ENCODE measurements at places on chromosomes 2 and 18. TPM values are rescaled to one million over a fixed set of nuclear protein-coding genes. Genes with fewer than 3 reads are reported as not detected.

- no peaks in the 10 kb centered on the region for H3K36me3 ChIP-seq
- no peak for DNase-seq
- no peaks in the 10 kb centered on the region for H3K4me1 ChIP-seq
- no peak overlapping the region for H3K27ac ChIP-seq
- no peaks in the 10 kb centered on the region for H3K27me3 ChIP-seq
These were observed 621.3 kb downstream of the XIRP2 start for GRCh38 chr2:167509586-167509985.

- no peaks in the 10 kb centered on the region for H3K4me1 ChIP-seq
- H3K27me3 ChIP-seq = no peaks in the 10 kb centered on the region
- H3K36me3 ChIP-seq = no peaks in the 10 kb centered on the region
- no peak overlapping the region for H3K27ac ChIP-seq
- no peak overlapping the region for H3K4me3 ChIP-seq
These were observed 104.2 kb upstream of the RND3 start for GRCh38 chr2:150591496-150592285.

DNA sequence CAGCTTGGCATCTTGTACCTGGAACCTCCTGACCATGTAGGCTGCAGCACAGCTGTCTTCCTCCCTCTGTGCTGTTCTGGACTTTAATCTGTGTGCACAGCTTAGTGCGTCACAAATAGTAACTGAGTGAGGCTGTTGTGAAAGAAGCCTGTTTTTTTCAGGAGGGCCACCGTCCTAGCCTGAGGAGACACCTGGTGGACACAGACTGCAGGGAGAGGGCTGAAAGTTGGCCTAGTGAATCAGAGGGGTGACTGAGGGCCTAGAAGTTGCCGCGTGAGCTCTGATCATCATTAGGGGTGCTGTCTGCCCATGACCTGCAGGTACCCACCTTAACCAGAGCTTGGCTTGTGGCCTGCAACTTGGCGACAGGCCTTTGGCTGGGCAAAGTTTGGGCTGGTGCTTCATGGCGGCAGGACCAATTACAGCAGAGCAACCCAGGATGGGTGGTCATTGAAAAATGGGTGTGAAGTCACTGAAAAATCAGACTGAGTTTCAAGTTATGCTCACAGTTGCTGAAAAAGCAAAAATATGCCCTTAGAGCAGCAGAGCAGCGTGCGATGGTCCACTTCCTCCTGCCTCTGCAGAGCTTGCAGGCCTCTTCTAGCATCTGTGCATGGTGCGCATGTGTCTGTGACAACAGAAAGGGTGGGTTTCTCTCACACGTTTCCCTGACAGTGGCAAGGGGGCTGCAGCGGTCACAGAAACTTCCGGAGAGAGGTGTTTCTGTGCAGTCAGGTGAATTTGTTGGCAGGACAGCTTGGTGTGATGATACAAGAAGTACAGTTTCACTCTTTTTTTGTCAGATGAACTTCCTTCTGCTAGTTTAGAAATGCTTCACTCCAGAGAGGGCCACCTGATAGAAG, 9.6 kb downstream of the GDF7 start:
- H3K27me3 ChIP-seq = peaks cover 10% of the 10 kb centered on the region
- no peak overlapping the region for H3K27ac ChIP-seq
- DNase-seq = no peak
- no peaks in the 10 kb centered on the region for H3K4me1 ChIP-seq
- H3K4me3 ChIP-seq = no peak overlapping the region

DNA sequence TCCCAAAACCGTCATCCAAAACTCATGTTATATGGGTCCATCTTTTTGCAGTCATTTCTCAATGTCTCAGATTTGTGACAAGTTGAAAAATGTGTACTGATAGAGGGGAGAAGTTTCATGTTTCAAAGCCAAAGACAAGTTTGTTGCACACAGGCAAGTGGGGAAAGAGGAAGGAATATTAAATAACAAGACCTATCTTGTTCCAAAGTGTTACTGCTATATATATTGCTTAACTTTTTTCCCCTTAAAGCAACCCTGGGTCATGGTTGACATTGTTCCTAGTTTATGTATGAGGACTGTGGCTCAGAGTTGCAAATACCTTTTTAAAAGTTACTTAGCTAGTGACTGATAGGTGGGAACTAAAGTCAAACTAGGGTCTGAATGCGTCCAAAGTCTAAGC, 1.7 kb downstream of the ITGA4 start:
- peaks cover 37% of the 10 kb centered on the region for H3K36me3 ChIP-seq
- peaks cover 61% of the 10 kb centered on the region for H3K4me1 ChIP-seq
- no peaks in the 10 kb centered on the region for H3K27me3 ChIP-seq
- peak overlapping the region; percentile 93 for H3K27ac ChIP-seq

- no peak for DNase-seq
- H3K27ac ChIP-seq = no peak overlapping the region
- H3K27me3 ChIP-seq = peaks cover 8% of the 10 kb centered on the region
- no peaks in the 10 kb centered on the region for H3K4me1 ChIP-seq
- no peaks in the 10 kb centered on the region for H3K36me3 ChIP-seq
These were observed 9.5 kb downstream of the SDC1 start for GRCh38 chr2:20215183-20216040.

DNA sequence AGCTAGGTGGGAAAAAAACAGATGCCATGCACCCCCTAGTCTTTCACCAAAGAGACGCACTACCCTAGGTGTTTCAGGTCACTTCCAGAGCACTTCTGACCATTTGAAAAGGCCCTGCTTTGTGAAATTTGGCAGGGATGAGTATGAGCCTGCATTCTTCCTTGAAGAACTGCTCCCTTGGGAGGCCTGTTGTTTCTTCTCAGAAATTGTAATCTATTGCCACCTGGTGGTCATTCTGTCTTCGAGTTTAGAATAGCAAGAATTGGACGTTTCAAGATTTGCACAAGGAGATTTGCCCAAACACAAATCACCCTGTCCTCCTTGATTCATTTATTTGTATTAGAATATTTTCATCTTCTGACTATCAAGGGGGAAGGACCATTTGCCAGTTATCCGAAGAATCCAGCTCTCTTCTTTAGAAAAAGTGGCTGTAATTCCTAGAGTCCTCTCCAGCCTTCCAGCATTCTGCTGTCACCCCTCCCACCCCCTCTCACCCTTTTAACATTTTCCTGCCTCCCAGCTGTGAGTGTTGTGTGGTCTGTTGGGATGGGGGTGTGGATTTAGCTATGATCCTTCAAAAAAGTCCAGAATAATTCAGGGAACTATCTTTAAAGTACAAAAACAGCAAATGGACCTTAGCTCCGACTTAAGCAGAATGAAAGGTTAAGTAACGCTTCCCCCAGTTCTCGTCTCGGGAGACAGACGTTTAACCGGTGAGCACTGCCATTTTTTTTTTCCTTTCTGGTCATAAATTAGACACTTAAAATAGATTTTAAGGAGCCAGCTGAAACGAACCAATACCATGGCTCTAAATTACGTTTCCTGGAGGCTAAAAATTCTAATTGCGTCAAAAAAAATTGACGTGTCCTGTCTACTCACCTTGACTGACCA, 3.7 kb upstream of the GAD1 start:
- no peaks in the 10 kb centered on the region for H3K36me3 ChIP-seq
- peaks cover 20% of the 10 kb centered on the region for H3K4me1 ChIP-seq
- peak; percentile 81 for DNase-seq
- H3K27ac ChIP-seq = no peak overlapping the region
- peaks cover 49% of the 10 kb centered on the region for H3K27me3 ChIP-seq
- no peak overlapping the region for H3K4me3 ChIP-seq

DNA sequence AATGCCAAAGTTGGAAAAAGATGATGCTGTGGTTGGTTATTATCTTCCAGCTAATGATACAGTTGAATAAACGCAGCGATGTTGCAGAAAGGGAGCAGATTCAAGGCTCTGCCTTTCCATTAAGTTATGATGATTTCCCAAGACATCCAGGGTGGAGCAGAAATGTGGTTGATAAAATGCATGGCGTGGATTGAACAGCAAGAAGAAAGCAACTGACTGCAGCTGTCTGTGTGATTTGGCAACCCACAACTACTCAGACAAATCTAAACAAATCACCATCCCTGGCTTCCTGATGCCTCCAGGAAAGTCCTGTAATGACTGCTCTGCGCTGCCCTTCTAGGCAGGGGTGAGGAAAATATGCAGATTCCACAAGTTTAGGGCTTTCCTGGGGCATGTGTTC, 166.3 kb downstream of the NRP2 start:
- DNase-seq = no peak
- no peaks in the 10 kb centered on the region for H3K4me1 ChIP-seq
- H3K36me3 ChIP-seq = no peaks in the 10 kb centered on the region
- no peak overlapping the region for H3K4me3 ChIP-seq
- no peak overlapping the region for H3K27ac ChIP-seq

DNA sequence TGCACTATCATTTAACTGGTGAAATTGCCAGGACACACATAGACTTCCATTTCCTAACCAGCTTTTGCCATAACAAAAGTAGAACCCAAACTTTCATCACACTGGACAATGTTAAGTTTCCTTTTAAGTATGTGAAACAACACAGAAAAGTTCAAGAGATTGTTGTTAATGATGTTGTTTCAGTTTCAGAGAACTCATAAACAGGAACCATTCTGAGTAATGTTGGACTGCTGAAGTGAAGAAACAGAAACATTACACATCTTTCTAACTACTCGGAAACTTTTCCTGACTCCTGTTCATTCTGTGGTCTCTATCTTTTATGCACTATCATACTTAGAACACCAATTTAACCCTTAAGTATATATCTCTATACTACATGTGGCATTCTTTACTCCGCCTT, 179.2 kb downstream of the RIT2 start:
- no peak overlapping the region for H3K4me3 ChIP-seq
- no peaks in the 10 kb centered on the region for H3K4me1 ChIP-seq
- no peaks in the 10 kb centered on the region for H3K27me3 ChIP-seq
- DNase-seq = no peak
- H3K36me3 ChIP-seq = no peaks in the 10 kb centered on the region
- no peak overlapping the region for H3K27ac ChIP-seq

DNA sequence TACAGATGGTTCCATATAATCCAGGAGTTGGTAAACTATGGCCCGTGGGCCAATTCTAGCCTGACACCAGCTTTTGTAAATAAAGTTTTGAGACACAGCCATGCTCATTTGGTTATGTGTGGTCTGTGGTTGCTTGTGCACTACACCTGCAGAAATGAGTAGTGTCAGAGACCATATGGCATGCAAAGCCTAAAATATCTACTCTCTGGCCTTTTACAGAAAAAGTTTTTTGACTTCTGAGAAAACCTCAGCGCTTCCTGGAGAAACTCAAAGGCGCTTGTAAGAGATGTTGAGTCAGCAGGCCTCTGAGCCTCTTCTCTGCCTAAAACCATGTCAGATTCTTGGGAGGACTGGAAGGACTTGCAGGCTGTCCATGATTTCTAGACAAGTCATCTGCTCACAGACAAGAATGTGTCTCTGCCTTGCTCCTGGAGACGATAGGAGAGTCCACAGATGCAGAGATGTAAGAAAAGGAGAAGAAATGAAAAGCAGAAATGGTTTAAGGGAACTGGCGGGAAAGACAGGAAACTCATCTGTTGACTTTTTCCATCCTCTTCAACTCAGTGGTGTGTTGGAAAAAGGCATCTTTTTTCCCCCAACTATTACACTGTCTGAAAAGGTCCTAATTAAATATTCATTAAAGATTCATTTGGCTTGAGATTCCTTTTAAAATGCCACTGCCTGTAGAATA, 5.2 kb downstream of the TTC39C start:
- peak; percentile 91 for DNase-seq
- H3K4me1 ChIP-seq = peaks cover 78% of the 10 kb centered on the region
- H3K36me3 ChIP-seq = peaks cover 47% of the 10 kb centered on the region
- H3K27ac ChIP-seq = peak overlapping the region; percentile 94
- no peaks in the 10 kb centered on the region for H3K27me3 ChIP-seq

- peaks cover 4% of the 10 kb centered on the region for H3K4me1 ChIP-seq
- H3K4me3 ChIP-seq = no peak overlapping the region
- H3K27ac ChIP-seq = no peak overlapping the region
- H3K27me3 ChIP-seq = peaks cover 9% of the 10 kb centered on the region
- H3K36me3 ChIP-seq = no peaks in the 10 kb centered on the region
These were observed 12.7 kb upstream of the EFR3B start for GRCh38 chr2:25029183-25029554.

GRCh38 chr2:37663390-37663789, 8.1 kb downstream of the CDC42EP3 start:
- H3K4me3 ChIP-seq = no peak overlapping the region
- H3K27me3 ChIP-seq = no peaks in the 10 kb centered on the region
- peaks cover 9% of the 10 kb centered on the region for H3K4me1 ChIP-seq
- DNase-seq = no peak

DNA sequence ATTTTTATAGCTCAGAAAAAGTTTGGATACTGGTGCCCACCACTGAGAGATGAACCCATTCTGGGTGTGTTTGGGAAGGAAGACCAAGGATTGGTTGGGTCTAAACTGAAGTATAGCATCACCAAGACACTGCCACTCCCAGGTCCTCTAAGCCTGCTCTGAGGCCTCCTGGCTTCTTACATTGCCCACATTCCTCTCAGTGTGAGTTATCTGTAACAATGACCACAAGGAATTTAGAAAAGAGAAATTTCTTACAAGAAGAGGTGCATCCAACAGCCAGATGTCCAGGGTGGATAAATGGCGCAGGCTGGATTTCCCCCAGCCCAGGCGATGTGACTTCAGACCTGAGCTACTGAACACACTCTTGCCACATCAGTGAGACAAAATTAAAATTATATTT, 1.6 kb upstream of the GPR45 start:
- no peak for DNase-seq
- H3K4me3 ChIP-seq = no peak overlapping the region
- no peaks in the 10 kb centered on the region for H3K36me3 ChIP-seq
- H3K27me3 ChIP-seq = peaks cover 8% of the 10 kb centered on the region

GRCh38 chr2:173104156-173104555, 28.5 kb downstream of the MAP3K20 start:
- H3K4me3 ChIP-seq = no peak overlapping the region
- H3K27ac ChIP-seq = no peak overlapping the region
- H3K27me3 ChIP-seq = peaks cover 2% of the 10 kb centered on the region
- H3K4me1 ChIP-seq = peaks cover 19% of the 10 kb centered on the region

DNA sequence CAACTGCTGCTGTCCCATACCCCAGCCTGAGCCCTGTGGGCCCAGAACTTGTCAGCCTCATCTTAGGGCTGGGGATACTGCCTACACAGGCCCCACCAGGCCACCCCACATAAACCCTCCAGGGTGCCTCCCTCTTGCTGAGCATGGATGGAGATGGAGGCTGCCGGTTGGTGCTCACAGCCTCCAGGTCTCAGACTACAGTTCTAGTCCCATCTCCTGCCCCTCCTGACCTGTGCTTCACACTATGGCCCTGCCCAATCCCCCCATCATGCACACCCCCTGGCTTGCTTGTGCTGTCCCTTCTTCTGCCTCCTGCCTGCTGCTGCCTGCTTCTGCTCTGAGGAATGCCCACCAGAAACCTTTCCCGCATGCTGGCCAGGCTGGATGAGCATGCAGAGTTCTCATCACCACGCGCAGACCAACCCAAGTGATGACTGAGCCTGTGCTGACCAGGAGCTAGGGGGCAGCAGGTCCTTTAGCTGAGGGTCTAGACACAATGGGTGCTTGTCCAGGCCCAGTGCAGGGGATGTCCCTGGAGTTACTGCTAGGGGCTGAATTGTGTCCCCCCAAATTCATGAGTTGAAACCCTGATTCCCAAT, 138.4 kb upstream of the HS6ST1 start:
- no peaks in the 10 kb centered on the region for H3K36me3 ChIP-seq
- H3K27me3 ChIP-seq = peaks cover 7% of the 10 kb centered on the region
- no peak overlapping the region for H3K27ac ChIP-seq
- DNase-seq = no peak
- no peak overlapping the region for H3K4me3 ChIP-seq
- no peaks in the 10 kb centered on the region for H3K4me1 ChIP-seq

Gene RNU2-63P
- 34.9 TPM for total RNA-seq

Gene CCT4
- total RNA-seq = 407 TPM

Gene GAL3ST2
- total RNA-seq = 1.2 TPM

Gene IRS1
- total RNA-seq = 4.8 TPM

Measured in activated CD4-positive, alpha-beta T cell treated with anti-CD3 and anti-CD28 coated beads, Interleukin-2, amount 10 ng/mL, durations not matched to agents 24 days and 14 days (primary cell).